ENCODE measurements at places on chromosomes 7 and 10. TPM values are rescaled to one million over a fixed set of nuclear protein-coding genes. Genes with fewer than 3 reads are reported as not detected.
A peak's percentile ranks its signal among the peaks of the same experiment; 100 is the strongest.

DNA sequence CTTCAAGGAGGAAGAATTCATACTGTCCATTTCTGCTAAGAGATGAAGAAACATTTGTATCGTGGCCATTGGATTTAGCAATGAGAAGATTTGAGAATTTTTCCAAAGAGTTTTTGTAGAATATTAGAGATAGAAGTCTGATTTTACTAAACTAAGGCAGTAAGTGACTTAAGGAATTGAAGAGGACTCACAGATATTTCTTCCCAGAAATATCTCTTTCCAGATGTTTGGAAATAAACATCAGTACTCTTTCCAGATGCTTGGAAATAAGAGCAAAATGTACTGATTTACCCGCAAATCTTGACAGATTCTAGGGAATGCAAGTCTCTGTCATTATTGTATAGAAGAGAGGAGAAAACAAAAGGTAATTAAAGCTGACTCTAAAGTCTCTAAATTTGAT lies 91.3 kb downstream of the IMMP2L start:
- DNase-seq, result no peak

DNA sequence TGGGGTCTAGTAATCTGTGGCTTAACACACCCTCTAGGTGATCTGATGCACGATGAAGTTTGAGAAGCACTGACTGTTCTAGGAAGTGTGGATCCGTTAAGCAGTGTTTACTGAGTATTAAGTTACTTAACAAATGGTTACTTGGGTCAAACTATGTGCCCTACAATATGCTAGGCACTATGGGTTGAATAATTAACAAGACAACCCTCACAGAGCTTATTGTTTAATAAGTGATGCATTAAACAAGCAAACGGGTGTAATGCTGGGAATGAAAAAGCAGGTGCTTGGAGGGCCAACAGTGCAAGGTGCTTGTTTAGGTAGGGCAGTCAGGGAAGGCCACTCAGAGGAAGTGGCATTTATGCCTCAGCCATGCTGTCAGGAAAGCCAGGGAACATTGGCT lies 378.0 kb upstream of the PODXL start:
- DNase-seq, result no peak

DNA sequence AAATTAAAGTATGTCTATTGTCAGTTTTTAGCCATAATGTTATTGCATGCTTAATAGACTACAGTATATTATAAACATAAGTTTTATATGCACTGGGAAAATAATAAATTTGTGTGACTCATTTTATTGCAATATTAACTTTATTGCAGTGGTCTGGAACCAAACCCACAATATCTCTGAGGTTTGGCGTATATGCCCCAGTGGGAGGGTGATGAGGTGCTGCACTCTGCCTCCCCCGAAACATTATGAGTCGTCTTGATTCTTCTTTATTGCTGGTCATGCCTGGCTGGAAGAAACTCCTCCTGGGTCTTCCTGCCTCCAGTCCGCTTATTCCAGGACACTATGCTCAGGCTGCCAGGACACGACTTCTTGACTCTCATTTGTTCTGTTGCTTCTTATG lies 88.4 kb downstream of the MTPN start:
- DNase-seq, result peak; percentile 8

DNA sequence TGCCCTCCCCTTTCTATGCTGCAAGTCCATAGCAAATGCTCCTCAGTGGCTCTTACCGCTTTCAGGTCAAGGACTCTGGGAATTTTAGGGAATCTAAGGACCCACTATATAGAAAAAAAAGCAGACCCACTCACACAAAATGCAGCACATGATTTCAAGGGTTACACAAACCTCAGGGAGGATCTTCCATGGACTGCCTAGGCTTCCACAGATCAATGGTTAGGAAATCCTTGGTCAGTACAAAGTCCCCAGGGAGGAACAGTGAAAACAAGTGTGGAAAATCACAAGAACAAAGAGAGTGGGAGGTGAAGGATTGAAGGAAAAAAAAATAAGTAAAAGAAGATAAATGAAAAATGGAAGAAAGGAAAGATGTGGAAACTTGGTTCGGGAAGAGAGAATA lies 188.4 kb downstream of the AHR start:
- no peak for DNase-seq

GRCh38 chr10:63883861-63884260 lies 362.7 kb downstream of the REEP3 start:
- DNase-seq, result no peak

GRCh38 chr7:104857458-104858425 lies 156.3 kb upstream of the KMT2E start:
- no peak for DNase-seq

DNA sequence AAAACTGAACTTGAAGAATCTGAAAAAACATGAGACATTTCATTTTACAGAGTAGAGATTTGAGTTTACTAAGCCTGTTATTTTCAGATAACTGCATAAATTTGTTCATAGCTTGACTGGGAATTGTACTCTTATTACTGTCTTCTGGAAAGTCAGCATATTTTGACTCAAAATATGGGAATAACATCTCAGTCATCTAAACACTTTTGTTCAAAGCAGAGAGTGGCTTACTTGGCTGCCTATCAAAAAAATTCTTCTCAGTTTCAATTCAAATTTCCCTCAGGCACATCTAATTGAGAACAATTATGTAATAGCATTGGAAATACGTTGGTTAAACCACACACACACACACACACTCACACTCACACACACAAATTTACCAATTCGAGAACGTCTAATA lies 384.6 kb downstream of the ARL4A start:
- DNase-seq, result no peak

- no peak for DNase-seq
These were observed 391.1 kb downstream of the RPS24 start for GRCh38 chr10:78424723-78425122.

GRCh38 chr10:133422223-133422806 lies 2.1 kb downstream of the SPRN start:
- DNase-seq, result no peak

DNA sequence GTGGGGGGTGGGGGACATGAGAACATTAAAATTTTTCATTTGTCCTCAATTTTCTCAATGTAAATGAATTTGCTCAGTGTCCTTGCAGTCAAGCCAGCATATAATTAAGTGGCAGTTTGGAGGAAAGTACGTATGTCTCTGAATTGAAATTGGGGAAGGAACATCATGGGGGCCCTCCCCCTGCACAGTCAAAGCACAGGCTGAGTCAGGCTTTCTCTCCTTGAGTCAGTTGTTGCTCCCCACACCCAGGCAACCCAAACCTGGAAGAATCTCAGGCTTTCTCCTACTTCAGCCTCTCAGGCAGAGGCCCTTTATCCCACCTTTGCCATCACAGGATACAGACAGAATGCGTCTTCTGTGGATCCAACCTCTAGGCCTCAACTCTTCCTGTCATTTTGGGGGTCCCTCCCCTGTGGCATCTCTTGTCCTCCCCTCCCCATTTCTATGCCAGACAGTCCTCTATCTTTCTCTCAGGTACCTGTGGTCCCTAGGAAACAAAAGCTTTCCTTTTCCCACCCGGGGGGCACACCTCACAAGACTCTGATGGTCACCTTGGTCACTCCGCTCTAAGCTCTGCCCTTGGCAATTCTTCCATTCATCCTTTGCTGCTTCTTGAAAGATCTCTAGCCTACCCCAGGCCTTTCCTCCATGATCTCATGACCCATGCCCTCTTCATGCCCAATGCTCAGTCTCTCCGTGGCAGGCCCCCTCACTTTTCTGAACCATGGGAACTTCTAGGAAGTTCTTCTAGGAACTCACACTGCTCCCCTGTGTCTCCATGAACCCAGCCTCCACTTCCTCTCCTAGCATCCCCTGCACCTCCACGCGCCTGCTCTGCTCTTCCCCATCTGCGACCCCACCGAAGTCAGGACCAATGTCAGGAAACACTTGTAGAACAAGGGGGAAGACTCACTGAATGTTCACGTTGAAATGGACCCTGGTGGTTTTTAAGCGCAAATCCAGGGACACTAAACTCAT lies 40.4 kb downstream of the CREB3L2 start:
- no peak for DNase-seq

DNA sequence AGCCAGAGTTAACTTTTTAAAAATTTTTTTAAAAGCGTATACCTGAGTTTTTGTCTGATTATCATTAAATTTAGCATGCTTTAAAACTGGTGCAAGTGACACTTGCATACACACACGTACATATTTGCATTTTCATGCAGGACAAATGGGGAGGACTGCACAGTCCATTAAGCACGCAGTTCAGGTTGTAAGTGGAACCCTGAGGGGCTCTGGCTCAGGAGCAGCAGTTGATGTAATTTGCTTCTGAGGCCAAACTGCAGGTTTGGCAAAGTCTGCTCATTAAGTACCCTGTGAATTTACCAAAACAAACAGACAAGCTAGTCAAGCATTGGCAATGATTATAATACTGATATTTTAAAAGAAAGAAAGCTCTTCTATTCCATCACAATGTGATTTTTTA lies 215.8 kb upstream of the PFKP start:
- DNase-seq, result no peak

GRCh38 chr7:127417346-127417745 lies 24.8 kb upstream of the ZNF800 start:
- no peak for DNase-seq

- DNase-seq, result peak; percentile 78
These were observed 2.2 kb upstream of the RBM17 start for GRCh38 chr10:6086375-6087233.

DNA sequence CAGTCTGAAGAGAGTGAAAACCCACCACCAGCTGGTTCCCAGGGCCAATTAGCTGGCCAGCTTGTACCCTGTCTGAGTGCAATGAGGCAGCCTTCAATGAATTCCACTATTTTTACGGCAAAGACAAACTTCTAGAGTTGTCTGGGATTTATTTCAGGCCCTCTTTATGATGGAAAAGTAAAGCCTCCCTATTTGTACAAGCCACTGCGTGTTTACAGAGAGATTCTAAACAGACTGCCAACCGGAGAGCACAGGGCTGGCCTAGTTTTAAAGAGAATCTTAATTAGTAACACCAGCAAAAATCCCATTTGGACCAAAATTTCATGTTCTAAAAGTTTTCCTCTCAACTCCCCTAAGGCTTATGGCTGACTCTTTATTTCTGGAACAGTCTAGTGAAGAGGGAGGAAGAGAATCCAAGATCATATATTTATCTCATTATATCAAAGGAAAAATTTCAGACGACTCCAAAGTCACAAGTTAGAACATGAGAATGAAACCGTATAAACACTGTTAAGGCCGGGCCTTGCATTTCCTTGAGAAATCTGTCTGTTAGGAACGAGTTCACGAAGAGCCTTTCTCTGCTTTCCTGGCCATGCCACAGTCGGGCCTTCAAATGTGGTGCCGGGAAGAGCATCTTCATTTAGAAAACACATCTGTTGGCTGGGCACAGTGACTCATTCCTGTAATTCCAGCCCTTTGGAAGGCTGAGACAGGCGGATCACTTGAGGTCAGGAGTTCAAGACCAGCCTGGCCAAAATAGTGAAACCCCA lies 724.6 kb upstream of the NRP1 start:
- DNase-seq, result no peak

GRCh38 chr7:106659963-106660861 lies 746 bp downstream of the CCDC71L start:
- DNase-seq, result peak; percentile 94

DNA sequence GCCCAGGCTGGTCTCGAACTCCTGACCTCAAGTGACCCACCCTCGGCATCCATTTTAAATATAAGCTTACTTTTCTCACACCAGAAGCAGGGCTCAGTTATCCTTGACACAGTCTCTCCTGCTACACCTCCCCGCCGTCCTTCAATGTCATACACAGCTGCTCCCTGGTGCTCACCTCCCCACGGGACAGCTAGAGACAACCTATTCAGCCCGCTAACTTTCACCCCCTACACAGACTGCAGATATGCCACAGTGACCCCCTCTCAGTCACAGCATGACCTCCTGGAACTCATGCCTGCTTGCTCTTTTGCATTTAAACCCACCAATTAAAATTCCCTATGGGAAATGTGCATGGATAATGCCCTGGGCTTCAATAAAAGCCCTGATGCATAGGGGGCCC lies 44.2 kb upstream of the KCNMA1 start:
- DNase-seq, result no peak

- DNase-seq, result peak; percentile 76
These were observed 208.6 kb downstream of the ZNF365 start for GRCh38 chr10:62582804-62583208.

GRCh38 chr7:67364441-67365017 lies 367.9 kb downstream of the TYW1 start:
- DNase-seq, result no peak

DNA sequence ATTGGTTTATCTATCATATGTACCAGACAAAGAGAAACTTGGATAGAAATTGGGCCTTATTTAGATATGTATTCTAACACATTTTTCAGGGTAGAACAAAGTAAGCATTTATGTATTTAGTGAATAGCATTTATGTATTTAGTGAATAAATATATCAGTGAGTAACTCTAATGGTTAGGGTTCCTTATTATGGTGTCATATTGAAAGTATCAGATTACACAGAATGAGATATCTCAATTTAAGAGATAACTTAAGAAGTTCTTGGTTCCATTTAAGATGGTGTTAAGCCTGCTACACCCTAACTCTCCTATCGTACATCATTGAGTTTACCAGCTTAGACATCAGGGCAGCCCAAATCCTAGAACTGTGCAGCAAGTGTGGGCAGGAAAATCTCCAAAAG lies 35.9 kb upstream of the DMTF1 start:
- no peak for DNase-seq

GRCh38 chr10:30462513-30462912 lies 28.5 kb downstream of the MAP3K8 start:
- DNase-seq, result no peak

- no peak for DNase-seq
These were observed 183.1 kb downstream of the GPAM start for GRCh38 chr10:112000466-112000865.

DNA sequence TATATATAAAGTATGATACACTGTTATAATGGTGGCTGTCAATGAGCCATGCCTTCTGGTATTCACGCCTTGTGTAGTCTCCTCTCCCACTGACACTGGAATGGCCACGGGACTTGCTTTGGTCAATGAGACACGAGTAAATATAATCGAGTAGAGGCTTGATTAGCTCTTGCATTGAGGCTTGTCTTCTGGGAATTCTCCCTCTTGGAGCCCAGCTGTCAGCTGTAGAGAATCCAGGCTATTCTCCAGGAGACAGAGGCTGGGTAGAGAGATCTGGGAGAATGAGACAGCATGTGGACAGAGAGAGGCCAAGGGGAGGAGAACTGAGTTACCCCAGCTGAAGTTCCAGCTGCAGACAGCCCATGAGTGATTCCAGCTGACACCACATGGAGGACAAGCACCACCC lies 25.2 kb upstream of the PLCE1 start:
- no peak for DNase-seq

- no peak for DNase-seq
These were observed 49.5 kb downstream of the VSTM2A start for GRCh38 chr7:54591404-54592386.

The ASZ1 gene
- total RNA-seq, result not detected

The ITGB1 gene
- 534 TPM for total RNA-seq

The HABP2 gene
- not detected for total RNA-seq

The ABCA13 gene
- 0.06 TPM for total RNA-seq

The TAS2R38 gene
- not detected for total RNA-seq

The COBL gene
- 4.6 TPM for total RNA-seq

The CHAT gene
- not detected for total RNA-seq

Measured in Daoy (cell line).